Suppressor macrophage treated with lipopolysaccharide for 4 hours (primary cell): ENCODE measurements at places on chromosomes 16 and 17.

DNA sequence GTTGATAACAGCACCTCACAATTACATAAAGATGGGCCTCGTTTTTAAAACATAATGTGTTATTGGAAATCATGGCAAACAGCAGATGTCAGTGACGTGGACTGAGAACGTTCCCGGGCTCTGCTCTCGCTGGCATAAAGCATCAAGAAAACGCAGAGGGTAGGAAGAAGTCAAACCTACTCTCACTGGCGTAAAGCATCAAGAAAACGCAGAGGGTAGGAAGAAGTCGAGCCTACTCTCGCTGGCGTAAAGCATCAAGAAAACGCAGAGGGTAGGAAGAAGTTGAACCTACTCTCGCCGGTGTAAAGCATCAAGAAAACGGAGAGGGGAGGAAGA is 110.6 kb downstream of the VPS53 start:
- no peak for DNase-seq

GRCh38 chr16:17275076-17276009 is 195.4 kb downstream of the XYLT1 start:
- no peak for DNase-seq

DNA sequence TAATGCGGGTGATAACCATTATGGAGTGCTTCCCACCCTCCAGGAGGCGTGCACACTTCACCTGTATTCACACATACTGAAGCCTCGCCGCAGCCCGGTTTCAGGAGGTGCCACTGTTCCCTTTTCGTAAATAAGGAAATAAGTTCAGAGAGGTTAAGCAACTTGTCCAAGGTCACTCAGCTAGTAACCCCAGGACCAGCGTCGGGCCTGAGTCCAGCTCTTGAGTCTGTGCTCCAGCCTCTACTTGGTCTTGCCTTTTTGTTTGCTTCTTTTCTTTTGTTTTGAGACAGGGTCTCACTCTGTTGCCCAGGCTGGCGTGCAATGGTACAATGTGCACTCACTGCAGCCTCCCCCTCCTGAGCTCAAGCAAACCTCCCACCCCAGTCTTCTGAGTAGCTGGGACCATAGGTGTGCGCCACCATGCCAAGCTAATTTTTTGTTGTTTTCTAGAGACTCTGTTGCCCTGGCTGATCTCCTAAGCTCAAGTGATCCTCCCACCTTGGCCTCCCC is 63.5 kb upstream of the CIBAR2 start:
- no peak for DNase-seq

DNA sequence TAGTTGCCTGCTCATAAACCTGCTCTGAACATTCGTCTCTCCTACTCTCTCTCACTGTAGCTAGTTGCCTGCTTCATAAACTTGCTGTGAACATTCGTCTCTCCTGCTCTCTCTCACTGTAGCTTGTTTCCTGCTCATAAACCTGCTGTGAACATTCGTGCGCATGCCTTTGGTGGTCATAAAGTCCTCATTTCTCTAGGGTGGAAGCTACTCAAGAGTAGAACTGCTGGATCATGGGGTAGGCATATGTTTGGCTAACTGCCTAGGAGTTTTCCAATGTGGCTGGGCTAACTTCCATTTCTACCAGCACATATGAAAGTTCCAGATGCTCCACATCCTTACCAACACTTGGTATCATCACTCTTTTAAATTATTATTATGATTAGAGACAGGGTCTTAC is 174.6 kb upstream of the RPH3AL start:
- DNase-seq, result no peak

GRCh38 chr16:84841787-84842300 is 22.1 kb downstream of the CRISPLD2 start:
- DNase-seq, result no peak

DNA sequence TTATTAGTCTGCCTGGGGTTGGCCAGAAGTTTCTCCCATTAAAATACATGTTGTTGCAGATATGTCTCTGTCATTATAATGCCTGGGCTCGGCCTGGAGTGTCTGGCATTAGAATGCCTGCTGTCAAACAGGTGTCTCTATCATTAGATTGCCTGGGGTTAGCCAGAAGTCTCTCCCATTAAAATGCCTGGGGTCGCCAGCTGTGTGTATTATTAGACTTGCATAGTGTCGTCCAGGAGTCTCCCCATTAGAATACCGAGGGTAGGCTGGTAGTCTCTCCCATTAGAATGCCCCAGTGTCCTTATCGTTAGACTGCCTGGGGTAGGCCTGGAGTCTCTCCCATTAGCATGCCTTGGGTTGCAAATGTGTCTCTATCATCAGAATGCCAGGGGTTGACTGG is 2270.8 kb downstream of the TP53TG3F start:
- no peak for DNase-seq

GRCh38 chr16:65763640-65764305 is 602.7 kb upstream of the CDH5 start:
- no peak for DNase-seq

DNA sequence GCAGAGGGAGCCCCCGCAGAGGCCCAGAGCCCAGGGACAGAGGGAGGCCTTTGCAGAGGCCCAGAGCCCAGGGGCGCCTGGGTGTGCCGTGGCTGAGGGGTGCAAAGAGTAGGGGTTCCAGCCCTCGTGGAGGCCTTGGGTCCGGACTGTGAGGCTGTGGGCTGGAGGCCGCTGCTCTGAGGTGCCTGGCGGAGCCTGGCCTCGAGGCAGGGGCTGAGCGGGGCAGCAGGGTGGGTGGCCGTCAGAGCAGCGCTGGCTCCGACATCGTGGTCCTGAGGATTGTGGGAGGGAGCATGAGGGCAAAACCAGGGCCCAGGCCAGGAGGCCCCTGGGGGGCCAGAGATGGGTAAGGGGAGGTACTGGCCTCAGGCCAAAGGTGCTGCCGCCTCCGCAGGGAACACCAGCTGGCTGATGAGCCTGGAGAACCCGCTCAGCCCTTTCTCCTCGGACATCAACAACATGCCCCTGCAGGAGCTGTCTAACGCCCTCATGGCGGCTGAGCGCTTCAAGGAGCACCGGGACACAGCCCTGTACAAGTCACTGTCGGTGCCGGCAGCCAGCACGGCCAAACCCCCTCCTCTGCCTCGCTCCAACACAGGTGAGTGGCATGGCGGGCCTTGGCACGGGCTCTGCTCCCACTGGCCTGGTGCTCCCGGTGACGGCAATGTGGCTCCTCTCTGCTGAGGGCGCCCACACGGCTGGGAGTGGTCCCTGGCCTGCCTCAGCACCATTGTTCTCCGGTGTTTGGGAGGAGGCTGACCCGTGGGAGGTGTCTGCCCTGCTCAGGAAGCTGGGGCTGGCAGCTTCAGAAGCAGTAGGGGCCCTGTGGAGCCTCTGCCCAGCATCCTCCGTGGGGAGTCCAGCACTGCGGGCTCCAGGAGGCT is 33.7 kb downstream of the TSC2 start:
- no peak for DNase-seq

DNA sequence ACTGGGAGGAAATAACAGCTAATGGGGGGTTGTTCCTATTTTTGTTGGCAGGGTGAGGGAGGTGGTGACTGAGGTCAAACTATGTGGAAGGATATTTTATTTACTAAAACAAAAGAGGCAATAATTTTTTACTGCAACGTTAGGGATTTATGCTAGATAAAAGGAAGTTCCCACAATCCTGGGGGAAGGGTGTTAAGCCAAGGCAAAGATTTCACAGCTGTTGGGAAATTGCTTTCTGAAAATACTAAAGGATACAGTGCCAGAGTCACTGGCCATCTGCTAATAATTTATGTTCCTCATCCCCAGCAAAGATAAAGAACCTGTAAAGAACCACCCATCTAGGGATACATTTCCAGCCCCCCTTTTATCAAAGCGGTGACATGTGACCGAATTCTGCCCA is 756.0 kb upstream of the RBFOX1 start:
- DNase-seq, result no peak

GRCh38 chr17:53353919-53354351 is 468.8 kb upstream of the KIF2B start:
- no peak for DNase-seq

- no peak for DNase-seq
Observed at GRCh38 chr17:5700745-5701144, 116.4 kb upstream of the NLRP1 start.

- DNase-seq, result peak; percentile 1
Observed at GRCh38 chr16:49366669-49367068, 6.9 kb upstream of the C16orf78 start.

GRCh38 chr17:17946093-17946492 is 26.1 kb downstream of the TOM1L2 start:
- DNase-seq, result no peak

GRCh38 chr17:16975277-16975651 is 3.3 kb upstream of the TNFRSF13B start:
- no peak for DNase-seq

GRCh38 chr16:4415538-4416199 is 727 bp downstream of the CORO7 start:
- DNase-seq, result peak; percentile 87

- no peak for DNase-seq
Observed at GRCh38 chr16:78894886-78895285, 705.7 kb downstream of the MAF start.

DNA sequence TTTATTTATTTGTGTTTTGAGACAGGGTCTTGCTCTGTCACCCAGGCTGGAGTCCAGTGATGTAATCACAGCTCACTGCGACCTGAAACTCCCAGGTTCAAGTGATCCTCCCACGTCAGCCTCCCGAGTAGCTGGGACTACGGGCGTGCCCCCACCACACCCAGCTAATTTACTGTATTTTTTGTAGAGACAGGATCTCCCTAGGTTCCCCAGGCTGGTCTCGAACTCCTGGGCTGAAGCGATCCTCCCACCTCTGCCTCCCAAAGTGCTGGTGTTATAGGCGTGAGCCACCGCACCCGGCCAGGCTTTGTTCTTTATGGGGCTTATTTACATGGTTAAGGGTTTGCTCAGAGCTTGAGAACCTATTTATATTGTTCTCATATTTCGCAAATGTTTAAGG is 5.8 kb upstream of the MEIOB start:
- no peak for DNase-seq

DNA sequence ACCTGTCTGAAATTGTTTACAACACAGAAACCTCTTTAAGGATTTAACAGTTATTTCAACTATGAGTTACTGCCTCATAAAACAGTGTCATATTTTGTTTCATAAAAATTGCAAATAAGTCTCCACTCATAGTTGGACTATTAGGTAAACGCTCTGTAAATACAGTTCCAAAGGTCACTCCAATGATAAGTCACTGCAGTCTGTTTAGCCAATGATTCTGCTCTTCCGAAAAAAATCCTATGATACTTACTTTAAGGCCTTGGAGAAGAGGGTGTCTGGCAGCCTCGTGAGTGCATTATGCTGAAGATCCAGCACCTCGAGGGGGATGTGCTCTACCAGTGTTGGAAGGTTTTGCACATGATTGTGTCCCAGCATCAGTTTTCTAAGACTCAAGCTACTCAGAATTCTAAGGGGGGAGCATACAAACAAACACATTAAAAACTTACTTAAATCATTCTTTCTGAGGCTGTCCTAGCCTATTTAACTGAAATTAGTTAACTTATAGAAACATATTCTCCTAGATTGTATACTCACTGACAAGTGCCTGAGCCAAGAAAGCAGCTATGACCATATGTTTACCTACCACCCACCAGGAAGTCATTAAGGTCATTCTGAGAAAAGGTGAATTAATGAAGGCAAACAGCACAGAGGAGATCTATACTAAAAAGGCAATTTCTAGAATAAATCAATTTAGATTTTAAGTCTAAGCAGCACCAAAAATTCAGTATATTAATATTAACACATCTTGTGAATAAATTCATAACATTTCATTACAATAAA is 41.1 kb downstream of the MARVELD3 start:
- DNase-seq, result no peak

GRCh38 chr17:81365601-81366585 is 29.4 kb upstream of the BAHCC1 start:
- DNase-seq, result peak; percentile 43

DNA sequence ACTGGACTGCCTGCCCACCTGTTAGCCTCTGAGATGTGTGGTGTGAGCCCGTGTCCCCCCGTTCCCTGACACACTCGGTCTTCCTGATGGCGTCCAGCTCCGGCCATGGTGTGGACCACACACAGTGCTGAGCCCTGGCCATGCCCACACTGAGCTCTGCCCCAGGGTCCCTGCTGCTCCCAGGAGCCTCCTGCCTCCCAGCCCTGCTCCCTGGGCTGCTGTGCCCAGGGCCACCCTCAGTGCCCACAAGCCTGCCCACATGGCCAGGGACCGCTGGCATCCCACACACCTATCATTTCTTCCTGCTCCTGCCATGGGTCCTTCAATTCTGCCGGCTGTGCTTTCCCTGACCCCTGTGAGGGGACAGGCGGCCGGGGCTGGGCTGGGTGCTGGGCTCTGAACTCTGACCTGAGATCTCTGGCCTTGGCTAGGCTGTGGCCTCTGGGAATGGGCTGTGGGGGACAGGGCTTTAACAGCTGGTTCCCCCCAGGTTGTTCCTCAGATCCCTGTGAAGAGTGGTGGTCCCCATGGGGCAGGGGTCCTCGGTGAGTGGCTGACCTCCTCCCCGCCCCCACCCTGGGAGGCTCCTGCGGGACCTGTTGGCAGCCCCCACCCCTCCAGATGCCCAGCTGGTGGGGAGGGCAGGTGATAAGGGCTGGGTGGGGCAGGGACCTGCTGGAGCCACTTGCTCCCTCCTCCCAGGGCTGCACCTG is 4.0 kb downstream of the CEMP1 start:
- no peak for DNase-seq

- DNase-seq, result no peak
Observed at GRCh38 chr17:37090941-37091340, 142.2 kb downstream of the AATF start.

- no peak for DNase-seq
Observed at GRCh38 chr17:6862825-6863224, 31.3 kb upstream of the TEKT1 start.

GRCh38 chr17:73096211-73096610 is 3.7 kb upstream of the SLC39A11 start:
- no peak for DNase-seq

GRCh38 chr17:50115756-50116155 is 14.2 kb downstream of the SAMD14 start:
- DNase-seq, result no peak

DNA sequence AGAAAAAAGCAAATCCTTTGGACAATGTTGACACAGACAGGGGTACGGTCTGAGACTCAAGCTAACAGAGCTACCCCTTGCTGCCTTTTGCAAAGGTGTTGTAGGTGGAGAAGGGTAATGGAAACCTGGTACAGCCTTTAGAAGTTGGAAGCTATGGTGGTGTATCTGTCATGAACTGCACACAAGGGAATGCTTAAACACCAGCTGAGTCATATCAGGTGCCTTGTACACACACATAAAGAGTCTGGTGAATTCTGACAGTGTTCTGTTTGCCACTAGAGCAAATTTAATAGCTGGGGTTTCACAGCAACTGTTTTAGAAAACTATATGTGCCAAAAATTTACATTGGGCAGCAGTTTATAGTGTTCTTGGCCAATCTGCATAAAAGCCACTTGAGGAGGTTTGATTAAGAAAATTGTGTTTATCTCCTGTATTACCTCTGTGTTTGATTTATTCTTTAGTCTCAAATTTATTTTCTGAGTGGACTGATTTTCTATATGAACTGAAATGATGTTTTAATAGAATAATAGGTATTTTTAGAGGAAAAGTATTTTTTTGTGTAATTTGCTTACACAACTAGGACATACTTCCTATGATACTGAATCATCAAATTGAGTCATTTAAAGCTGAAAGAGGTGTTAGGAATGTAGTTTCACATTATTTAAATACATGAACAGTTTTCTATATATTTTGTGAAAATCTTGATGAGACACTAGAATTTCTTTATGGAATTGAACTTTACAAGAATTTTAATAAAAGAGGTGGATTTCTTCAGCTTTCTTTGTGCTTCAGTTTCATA is 136.9 kb downstream of the MAP2K6 start:
- DNase-seq, result no peak
